ENCODE measurements at places on chromosomes 13 and 19.

DNA sequence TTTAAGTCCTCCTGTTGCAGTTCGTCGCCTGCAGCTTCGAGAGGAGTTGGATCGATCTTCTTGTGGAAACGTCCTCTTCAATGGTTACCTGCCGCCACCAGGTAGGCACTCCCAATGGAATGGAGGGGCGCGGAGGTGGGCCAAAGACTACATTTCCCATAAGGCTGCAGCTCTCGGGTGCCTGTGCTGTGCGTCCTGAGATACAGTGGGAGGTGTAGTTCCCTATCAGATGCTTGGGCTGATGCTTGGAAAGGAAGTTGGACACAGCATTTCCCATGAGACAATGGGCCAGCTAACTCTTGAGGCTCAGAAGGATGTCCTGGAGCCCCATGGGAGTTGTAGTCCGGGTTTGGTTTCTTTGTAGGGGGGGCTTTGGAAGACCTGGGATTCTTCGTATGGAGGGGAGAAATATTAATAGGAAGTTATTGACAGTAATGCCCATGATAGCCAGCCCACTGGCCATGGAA, 1.8 kb downstream of the SHKBP1 start:
- no peak for DNase-seq

- DNase-seq, result no peak
Observed at GRCh38 chr13:28055357-28055756, 45.0 kb downstream of the FLT3 start.

- peak; percentile 12 for DNase-seq
Observed at GRCh38 chr19:40139533-40140287, 49.0 kb upstream of the ZNF780A start.

DNA sequence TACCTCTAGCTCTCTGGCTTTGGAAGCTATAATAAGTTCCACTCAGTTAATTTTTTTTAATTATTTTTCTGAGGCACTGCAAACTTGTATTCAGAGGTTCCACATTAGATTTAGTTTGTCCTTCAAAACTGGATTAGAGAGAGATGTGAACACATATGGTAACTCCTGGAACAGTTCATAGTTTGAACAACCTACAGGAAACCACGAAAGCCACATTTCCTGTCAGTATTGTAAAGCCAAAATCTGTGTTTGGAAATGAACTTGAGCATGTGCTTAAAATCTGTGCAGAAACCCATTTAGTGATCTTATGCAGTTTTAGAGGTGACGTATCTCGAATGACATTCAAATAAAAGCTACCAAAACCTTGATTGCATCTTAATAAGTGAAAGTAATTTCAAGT, 1952.0 kb downstream of the OLFM4 start:
- DNase-seq, result no peak

GRCh38 chr13:82202398-82202797, 1679.9 kb downstream of the SLITRK1 start:
- DNase-seq, result no peak

DNA sequence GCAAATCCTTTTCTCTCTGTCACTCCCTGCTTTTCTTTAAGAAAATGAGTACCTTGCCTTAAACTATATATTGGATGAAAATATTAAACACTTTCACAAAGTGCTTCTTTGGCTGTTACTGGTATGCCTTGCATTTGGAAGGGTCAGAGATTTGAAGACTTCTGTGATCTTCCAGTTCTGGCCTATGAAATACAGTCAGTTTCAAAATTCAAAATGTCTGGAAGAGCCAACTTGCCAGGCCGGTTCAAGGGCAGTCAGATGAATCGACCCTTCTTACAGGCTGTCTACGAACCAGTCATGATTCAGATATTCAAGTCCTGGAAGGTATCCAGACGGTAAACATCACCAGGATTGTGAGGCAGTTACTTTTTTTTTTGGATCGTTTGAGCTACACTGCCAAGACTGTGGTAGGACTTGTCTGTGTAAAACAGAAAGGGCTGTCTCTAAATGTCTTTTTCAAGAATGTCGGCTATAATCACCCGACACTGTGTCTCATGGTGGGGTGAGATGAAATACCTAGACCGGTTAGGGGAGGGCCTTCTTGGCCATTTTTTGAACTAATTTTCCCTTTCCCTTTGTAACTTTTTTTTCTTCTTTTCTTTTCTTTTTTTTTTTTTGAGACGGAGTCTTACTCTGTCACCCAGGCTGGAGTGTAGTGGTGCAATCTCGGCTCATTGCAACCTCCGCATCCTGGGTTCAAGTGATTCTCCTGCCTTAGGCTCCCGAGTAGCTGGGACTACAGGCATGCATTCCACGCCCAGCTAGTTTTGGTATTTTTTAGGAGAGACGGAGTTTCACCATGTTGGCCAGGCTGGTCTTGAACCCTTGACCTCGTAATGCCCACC, 11.2 kb downstream of the ACTN4 start:
- DNase-seq, result no peak

DNA sequence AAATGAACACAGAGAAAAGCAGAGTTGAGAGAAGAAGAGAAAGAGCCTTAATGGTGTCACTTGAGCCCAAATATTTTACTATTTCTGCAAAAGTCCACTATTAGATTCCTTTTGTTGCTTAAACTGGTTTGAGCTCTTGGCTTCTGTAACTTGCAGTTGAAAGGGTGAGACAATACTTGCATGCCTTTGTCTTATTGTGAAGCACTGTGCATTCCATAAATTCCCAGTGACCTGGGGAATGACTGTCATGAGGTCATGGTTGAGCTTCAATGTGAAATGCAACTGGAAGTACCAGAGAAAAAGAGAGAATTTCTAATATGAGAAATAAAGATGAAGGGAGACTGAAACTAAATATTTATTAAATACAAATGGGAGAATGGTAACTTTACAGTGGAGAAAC, 310.9 kb downstream of the TDRD3 start:
- no peak for DNase-seq

DNA sequence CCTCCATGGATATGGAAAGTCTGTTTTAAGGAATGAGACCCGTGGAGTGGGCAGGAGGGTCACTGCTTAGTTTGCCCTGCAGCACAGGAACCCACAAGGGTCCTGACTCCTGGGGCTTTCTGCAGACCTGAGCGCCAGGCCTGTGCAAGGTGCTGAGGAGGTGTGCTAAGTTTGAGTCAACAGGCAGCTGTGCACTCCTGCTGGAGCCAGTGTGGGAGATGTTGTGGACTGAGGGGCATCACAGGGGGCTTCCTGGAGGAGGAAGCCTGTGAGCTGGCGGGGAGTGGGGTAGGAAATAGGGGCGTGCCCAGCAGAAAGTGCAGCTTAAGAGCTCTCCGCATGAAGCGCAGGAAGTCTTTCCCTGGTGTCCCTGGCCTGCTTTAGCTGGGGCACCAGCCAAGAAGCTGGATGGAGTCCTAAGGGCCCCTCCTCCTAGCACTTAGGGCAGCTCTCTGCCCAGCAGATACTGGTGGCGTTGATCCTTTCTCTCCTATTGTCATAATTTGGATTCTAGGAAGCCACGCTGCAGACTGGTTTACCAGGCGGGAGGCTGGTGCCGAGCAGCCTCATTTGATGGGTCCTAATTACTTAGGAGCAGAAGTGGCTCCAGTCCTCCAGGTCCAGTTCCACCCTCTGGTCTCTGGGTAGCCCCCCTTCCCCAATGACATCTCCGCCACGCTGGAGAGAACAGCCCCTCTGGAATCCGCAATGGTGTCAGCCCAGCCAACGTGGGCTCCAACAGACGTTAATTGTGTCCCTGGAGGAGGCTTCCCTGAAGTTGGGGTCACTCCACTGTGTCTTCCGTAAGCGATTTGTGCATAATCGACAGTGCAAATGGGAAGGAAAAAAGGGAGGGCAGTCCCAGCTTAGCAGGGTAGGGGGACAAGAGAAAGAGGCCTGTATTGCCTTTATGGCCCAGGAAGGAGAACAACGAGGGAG, 309.2 kb downstream of the ZNF536 start:
- no peak for DNase-seq

Data from nephron progenitor cell (in vitro differentiated cells).